ENCODE measurements at places on chromosomes 11 and 22.

DNA sequence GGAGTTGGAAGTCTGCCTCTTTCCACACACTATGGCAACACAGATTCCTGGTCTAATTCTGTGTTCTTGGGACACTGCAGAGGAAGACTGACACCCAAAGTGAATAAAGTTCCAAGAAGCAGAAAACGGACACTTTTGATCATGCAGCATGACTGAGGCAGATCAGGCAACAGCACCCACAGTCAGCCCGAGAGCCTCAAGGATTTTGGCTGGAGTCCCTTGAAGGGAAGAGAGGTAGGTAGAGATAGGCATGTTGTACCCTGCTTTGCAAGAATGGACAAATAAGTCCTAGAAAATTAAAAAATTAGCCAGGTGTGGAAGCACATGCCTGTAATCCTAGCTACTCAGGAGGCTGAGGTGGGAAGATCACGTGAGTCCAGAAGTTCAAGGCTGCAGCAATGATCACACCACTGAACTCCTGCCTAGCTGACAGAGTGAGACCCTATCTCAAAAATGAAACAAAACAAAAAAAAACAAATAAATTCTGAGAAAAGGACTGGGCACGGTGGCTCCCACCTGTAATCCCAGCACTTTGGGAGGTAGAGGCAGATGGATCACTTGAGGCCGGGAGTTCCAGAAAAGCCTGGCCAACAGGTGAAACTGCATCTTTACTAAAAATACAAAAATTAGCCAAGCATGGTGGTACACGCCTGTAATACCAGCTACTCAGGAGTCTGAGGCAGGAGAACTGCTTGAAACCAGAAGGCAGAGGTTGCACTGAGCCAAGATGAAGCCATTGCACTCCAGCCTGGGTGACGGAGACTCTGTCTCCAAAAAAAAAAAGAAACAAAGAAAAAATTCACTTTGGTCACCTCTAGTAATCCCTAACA is 6.9 kb downstream of the SLC43A1 start:
- no peak for DNase-seq

DNA sequence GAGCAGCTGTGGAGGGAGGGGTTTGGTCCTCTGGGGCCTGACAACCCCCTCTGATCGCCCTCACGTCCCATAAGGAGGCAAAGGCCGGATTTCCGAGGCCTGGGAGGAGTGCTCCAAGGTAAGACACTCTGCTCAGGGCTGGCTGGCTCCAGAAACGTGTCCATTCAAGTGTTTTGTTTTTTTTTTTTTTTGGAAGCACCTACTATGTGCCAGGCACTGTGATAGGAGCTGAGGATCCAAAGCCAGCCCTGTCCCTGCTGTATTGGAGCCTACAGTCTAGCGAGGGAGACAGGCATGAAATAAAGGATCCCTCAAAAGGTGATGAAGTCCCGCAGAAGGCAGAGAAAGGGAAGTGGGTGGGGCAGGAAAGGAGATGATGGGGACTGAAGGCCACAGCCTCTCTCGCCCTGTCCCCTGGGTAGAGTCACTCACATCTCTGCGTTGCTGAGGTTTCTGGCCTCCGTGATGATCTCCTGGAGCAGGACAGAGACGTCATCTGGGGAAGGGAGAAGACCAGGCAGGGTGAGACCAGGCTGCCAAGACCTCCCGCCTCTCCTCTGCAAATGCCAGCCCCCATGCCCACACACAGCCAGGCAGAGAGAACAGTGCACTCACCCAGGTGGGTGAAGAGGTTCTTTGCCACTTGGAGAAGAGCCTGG is 89.2 kb downstream of the PDE2A start:
- DNase-seq, result no peak

DNA sequence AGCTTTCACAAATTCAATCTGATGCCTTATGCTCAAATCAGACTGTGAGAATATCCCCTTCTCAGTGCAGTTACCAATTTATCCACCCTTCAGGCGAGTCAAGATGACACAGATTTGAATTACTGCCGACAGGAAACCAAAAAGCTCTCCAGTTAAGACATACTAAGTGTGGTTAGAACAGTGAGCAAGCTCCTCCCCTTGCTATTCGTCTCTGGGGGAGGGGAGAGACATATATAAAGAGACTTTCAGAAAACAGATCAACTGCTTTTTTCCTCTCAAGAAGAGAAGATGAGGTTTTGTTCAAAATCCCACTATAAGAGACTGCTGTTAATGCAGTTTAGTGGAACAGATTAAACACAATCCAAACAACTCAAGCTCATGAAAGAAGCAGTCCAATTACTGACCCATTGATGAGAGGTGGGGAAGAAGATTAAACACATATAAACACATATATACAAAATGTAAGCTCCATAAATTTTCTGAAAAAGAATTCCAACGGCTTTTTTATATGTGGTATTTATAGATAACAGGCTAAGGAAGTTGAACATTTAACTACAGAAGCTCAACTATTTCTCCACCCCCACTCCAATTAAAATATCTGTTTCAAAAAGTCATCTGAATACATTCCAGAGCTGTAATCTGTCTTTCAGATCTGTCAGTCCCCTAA is 102.7 kb downstream of the MRTFA start:
- DNase-seq, result peak; percentile 43

- DNase-seq, result no peak
Observed at GRCh38 chr22:37999640-38000272, 15.4 kb upstream of the SOX10 start.

DNA sequence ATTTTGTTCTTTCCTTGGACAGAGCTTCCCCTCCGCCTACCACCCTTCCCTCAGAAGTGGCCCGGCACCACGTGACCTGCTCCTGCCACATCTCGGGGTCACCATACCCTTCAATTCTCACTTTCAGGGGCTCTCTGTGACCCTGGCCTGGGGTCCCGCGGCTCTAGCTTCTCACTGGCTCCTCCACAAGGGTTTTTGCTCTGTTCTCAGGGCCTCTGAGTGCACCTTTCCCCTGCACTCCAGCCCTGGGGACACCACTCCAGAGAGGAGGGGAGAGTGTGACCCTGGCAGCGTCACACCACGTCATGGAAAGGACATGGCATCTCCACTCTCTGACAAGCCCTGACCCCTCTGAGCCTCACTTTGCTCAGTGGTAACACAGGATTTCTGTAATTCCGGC is 17.4 kb downstream of the POU2F3 start:
- DNase-seq, result no peak

GRCh38 chr11:73177380-73177777 is 35.3 kb upstream of the FCHSD2 start:
- no peak for DNase-seq

- no peak for DNase-seq
Observed at GRCh38 chr22:28801845-28802594, 1.7 kb upstream of the XBP1 start.

GRCh38 chr11:35043936-35044335 is 95.0 kb upstream of the CD44 start:
- no peak for DNase-seq

- DNase-seq, result no peak
Observed at GRCh38 chr11:130874955-130875531, 41.2 kb downstream of the SNX19 start.

DNA sequence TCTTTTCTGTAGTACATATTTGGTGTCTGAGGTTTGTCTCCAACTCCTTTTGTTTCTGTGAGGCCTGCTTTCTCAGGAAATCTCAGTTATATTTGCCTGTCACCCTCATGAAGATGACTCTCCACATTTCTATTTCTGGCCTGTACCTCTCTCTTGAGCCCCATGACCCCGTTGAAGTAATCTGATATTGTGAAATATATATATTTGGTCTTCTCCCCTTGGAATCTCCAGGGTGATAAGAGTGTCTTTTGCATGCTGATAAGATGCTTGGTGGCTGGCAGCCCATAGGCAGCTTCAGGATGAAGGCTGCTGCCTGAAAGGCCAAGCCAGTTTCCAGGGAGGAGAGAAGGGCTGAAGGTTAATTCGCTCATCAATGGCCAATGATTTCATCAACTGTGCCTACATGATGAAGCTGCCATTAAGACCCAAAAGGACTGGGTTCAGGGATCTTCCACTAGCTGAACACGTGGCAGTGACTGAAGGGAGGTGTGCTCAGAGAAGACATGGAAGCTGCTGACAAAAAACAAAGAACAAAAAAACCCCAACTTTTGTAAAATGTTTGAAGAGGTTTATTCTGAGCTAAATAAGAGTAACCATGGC is 67.4 kb downstream of the MICAL2 start:
- no peak for DNase-seq

DNA sequence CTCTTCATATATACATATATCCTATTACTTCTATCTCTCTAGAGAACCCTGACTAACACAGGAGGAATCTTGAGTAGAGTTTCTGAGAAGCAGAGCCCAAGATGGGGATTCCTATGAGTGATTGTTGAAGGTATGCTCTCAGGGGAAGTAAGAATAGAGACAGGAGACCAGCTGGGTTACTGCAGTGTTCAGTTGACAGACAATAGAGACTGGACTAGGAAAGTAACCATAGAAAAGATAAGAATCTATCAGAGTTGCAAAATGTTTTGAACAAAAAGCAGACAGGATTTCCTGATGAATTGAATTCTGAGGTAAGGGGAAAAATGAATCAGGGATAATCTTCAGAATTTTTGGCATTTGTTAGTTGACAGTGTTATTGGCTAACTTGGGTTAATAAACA is 54.4 kb downstream of the SLC17A6 start:
- DNase-seq, result no peak
